ENCODE measurements at places on chromosomes 5 and 9.

DNA sequence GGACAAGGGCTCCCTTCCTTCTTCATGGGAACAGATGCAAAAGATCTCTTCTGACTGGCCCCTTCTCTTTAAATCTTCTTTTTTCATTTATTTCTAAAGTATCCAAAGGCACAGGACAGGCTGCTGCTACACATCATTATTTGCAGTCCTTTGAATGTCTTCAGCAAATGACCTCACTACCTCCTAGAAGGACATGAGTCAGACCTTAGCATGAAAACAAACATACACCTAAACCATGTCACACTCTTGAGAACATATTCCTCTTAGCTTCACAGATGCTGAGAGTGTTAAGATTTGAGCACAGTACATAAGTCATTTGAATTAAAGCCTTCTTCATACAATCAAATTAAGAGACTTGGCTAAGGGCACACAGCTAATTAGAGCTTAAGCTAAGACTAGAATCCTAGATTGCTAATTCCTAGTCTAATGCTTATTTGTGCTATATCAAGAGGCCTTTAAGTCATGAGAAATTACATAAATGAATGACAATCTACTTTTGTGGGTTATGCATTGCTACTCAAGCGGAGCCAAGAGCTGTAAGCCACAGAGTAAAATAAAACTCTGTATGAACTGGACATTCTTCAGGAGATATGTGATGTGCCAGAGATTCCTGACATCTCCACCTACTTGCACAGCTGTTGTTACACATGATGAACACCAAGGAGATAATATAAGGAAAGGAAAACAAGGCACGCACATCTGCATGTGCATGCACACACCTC, 109.1 kb upstream of the PTGER4 start:
- DNase-seq = no peak

GRCh38 chr9:70962761-70963440, 158.5 kb downstream of the TRPM3 start:
- DNase-seq = no peak

GRCh38 chr9:117729375-117729774, 25.2 kb downstream of the TLR4 start:
- no peak for DNase-seq

GRCh38 chr9:37966412-37967013, 62.6 kb upstream of the SLC25A51 start:
- no peak for DNase-seq

GRCh38 chr5:96627792-96628398, 34.3 kb upstream of the CAST start:
- DNase-seq = no peak

DNA sequence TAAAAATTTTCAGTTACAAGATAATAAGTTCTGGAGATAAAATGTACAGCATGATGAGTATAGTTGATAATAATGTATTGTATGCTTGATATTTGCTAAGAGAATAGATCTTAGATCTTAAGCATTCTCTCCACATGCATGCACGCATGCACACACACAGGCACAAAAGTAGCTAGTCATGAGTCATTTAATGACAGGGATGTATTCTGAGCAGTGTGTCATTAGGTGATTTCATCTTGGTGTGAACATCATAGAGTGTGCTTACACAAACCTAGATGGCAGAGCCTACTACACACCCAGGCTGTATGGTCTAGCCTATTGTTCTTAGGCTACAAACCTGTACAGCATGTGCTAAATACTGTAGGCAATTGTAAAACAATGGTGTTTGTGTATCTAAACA, 124.2 kb downstream of the PTTG1 start:
- DNase-seq = no peak

GRCh38 chr5:148615644-148616275, 38.6 kb downstream of the HTR4 start:
- DNase-seq = no peak

GRCh38 chr5:178225174-178225573, 7.4 kb downstream of the PHYKPL start:
- no peak for DNase-seq

DNA sequence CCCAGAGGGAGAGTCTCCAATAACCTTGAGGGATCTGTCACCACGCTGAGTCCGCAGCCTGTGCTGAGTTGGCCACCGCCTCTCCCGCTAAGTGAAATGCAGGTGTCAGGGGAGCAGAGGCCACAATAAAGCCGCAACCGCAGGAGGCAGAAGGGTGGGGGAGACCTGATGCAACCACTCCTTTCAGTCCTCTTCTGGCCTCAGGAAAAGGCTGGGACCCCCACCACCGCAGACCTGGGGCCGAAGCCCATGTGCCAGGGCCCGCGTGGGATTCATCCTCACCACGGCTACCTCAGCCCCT, 576 bp downstream of the MAP1B start:
- no peak for DNase-seq

- DNase-seq = no peak
Observed at GRCh38 chr9:104854613-104855012, 73.3 kb downstream of the ABCA1 start.

- no peak for DNase-seq
Observed at GRCh38 chr5:140801494-140801841, 611 bp downstream of the PCDHA3 start.

- DNase-seq = no peak
Observed at GRCh38 chr5:83846624-83847350, 126.1 kb upstream of the HAPLN1 start.

- no peak for DNase-seq
Observed at GRCh38 chr5:18546591-18546990, 912.3 kb downstream of the TAF11L14 start.

DNA sequence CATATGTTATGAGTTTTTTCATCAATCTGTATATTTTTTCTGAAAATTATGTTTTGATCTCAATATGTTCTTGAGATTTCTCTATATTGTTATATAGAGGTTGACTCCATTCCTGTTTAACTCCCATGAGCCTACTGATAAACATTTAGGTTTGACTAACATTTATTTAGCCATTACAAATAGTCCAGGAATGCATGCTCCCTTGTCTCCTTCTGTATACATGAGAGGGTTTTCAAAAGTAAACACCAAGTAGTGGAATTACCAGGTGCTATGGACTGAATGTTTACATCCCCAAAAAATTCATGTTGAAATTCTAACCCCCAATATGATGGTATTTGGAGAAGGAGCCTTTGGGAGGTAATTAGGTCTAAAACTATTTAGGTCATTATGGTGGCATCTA, 3.5 kb upstream of the OR5C1 start:
- no peak for DNase-seq

DNA sequence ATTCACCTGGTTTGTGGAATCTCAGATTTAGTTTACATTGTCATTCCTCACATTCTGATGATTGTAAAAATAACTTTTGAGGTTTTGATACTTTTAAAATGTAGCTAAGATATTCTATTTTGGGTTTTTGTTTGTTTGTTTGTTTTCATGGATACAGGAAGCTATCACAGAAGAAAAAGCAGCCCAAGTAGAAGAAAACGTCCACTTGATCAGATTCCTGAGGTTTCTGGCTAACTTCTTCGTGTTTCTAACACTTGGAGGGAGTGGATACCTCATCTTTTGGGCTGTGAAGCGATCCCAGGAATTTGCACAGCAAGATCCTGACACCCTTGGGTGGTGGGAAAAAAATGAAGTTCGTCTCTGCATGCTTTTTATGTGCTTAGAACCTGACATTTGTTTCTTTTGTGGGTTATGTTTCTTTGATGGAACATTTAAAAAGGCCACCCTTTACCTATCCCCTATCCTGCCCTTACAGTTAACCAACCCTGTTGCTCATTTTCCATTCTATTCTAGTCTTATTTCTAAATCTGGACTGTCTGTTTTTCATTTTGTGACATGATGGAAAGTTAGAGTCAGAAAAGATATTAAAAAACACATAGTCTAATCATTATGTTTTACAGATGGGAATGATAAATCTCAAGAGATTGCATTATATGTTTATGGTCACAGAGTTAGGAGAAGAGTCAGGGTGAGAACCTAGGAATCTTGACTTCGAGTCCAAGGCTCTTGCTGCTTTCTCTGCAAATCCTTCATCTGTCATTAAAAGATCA, 163.7 kb downstream of the ALDH1A1 start:
- no peak for DNase-seq

DNA sequence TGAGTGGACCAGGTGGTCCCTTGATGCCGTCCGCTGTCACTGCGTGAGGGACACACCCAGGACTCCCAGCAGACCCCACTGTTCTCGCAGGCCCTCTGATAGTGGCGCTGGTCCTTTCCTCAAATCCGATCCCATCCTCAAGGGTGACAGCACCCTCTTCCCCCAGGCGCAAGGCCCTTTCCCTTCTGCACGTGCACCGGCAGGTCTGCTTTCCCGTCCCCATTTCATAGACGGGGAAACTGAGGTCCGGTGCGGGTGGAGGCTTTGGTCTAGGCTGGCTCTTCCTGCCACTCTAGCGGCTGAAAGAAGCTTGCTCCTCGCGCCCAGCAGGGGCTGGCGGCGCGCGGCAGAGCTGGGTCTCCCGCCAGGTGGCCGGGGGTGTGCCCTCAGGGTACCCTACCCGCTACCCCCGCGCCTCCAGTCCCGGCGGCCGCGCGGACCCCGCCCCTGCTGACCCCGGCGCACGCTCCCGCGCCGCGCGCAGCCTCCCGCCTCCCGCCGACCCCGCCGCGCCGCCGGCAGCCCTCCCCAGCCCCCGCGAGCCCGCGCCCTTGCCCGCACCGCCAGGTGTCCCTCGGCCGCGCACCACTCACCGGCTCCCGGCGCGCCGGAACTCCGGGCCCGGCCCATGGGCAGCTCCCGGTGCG, 453 bp downstream of the RASGEF1C start:
- no peak for DNase-seq

DNA sequence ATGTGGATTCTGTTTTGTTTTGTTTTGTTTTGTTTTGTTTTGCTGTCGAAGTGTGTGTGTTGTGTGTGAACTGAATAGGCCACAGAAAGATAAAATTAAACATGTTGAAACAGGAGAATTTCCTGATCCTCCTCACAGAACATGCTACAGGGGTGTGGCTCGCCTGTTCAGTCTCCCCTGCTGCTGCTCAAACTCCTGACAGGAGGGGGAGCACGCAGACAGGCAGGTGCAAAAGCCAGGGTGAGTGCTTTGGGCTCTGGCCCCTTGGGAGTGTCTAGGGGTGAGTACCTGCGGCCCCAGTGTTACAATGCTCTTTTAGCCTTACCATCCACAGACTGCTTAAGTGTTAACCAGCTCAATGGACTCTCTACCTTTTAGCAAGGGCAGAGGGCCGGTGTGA, 473.5 kb downstream of the MAT2B start:
- DNase-seq = no peak

GRCh38 chr9:23819403-23819802, 6.6 kb downstream of the ELAVL2 start:
- DNase-seq = no peak

GRCh38 chr9:134827993-134828392, 52.6 kb upstream of the FCN2 start:
- no peak for DNase-seq

DNA sequence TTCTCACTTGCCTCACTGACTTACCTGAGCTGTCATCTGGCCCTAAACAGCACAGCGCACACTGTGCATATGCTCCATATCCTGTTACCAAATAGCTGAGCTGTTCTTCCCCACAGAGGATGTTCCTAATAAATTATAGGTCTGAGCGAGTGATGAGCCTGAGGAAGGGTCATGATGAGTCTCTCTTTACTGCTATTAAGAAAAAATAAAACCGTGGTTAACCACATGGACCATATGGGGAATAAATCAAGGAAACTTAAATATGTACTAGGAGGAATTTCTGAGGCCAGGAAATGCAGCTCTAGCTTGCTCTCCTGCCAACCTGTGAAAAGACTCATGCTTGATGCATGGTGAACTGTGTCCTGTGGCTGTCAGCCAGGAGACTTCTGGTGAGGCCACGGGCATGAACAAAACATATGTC, 424.8 kb upstream of the DMAC1 start:
- DNase-seq = no peak

DNA sequence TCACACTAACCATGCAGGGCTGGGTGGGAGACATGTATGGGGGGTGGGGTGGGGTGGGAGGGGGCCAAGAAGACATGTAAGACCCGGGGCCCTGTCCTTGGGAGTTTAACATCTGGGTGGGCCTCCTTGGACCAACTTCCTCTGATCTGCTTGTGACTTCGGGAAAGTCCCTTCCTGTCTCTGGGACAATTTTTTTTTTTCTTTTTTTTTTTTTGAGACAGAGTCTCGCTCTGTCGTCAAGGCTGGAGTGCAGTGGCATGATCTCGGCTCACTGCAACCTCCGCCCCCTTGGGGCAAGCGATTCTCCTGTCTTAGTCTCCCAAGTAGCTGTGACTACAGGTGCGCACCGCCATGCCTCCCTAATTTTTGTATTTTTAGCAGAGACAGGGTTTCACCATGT, 23.8 kb upstream of the IER5L start:
- no peak for DNase-seq

DNA sequence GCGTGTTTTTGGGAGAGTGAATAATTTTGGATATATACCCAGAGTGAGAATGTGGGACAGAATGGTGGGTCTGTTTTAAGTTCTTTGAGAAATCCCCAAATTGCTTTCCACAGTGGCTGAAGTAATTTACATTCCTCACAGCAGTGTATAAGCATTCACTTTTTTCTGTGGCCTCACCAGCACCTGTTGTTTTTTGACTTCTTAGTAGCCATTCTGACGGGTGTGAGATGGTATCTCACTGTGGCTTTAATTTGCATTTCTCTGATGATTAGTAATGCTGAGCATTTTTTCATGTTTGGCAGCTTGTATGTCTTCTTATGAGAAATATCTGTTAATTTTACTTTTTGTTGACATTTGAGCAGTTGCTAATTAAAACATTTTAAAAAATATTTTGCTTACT, 9.4 kb upstream of the SPATA31D1 start:
- DNase-seq = no peak

GRCh38 chr5:56352808-56353590, 119.9 kb upstream of the ANKRD55 start:
- no peak for DNase-seq

- DNase-seq = no peak
Observed at GRCh38 chr5:54807421-54807820, 178.0 kb downstream of the ESM1 start.

GRCh38 chr5:128772356-128772755, 192.9 kb upstream of the SLC27A6 start:
- no peak for DNase-seq

DNA sequence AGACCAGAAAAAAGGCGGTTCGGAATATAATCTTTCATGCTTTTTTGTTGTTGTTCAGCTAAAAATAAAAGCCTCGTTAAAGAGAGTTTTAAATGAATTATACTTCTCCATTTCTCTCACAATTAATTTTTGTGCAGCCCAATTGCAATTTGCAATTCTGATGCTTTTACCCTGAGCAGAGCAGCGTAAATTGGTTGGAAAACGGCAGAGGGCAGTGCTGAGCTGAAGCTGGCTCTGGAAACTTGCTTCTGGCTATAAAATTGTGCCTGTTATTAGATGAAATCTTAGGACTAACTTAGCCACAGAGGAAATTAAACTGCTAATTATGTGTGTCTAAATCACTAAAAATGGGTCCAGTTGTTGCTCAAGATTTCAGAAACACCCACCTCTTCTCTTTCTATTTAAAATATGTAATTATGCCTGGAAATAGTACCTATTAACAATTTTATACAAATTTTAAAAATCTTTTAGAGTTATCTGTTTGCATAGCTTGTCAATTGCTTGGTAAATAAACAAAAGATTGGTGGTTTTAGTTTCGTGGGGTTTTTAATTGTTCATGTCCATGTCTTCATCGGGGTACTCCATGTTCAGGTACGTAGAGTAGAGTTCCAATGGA, 441.8 kb upstream of the TLE4 start:
- no peak for DNase-seq

GRCh38 chr5:105773241-105773640, 1897.5 kb downstream of the EFNA5 start:
- DNase-seq = no peak

All from stimulated activated CD8-positive, alpha-beta memory T cell treated with anti-CD3 and anti-CD28 coated beads, Interleukin-15, amount 100 ng/mL, for 4 hours (primary cell).